Activated CD4-positive, alpha-beta T cell treated with anti-CD3 and anti-CD28 coated beads, Interleukin-10, Interleukin-2, amounts not matched to agents 100 ng/mL and 50 ng/mL, durations not matched to agents 16 hours and 8 hours (primary cell): ENCODE measurements at places on chromosomes 4 and X.
A peak's percentile ranks its signal among the peaks of the same experiment; 100 is the strongest.

DNA sequence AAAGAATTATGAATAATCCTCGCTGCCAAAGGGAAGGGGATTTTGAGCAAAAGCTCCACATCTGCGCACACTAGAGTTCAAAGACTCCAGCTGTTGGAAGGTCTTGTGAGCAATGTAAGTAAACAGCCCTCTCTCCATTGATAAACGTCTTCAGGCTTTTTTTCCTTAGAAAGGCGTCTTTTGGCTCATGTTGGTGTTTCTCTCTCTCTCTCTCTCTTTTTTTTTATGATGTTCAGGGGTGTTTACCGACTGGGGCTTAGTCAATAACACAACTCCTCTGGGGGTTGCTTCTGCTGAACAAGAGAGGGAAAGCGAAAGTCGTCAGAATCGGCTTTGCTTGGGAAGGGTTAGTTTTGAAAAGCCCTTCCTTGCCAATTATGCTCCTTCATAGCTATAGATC is 53.2 kb upstream of the C1QTNF7 start:
- no peak for DNase-seq

GRCh38 chr4:56857601-56858309 is 36.3 kb upstream of the SPINK2 start:
- no peak for DNase-seq

- DNase-seq: peak; percentile 61
Measured at GRCh38 chr4:158809611-158810486, 41.0 kb downstream of the FNIP2 start.

DNA sequence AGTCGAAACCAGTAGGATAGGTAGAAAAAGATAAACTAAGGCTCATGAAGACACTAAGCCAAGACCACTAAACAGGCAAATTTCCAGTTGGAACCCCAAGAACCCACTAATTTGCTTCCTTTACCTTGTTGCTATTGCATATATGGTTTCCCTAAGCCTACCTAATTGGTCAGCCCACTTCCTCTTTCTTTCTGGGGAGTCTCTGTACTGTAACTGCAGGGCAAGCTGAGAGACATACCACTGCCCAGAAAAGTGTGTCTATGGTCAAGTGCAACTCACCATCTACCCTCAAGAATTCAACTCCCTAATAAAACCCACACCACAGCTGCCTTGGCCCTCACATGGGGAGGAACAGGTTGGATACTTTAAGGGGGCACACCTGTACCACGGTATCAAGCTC is 28.6 kb downstream of the IDS start:
- no peak for DNase-seq

GRCh38 chr4:176642472-176642871 is 150.2 kb downstream of the VEGFC start:
- no peak for DNase-seq

DNA sequence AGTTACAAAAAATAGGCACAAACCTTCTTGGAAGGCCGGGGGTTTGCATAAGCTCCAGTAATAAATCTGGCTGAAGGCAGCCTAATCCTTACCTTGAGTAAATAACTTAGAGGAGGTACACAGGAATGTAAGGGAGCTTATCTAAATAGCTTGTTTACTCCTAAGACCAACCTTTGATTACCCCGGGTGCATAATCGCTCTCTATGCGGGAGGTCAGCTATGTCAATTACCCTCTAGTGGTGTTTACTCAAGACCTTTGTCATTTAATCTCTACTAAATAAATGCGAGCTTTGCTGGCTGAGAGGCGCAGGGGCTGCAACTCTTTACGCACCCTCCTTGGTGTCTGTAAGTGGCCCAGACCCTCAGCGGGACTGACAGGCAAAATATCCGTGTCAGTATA is 50.2 kb upstream of the MAP9 start:
- DNase-seq: no peak

DNA sequence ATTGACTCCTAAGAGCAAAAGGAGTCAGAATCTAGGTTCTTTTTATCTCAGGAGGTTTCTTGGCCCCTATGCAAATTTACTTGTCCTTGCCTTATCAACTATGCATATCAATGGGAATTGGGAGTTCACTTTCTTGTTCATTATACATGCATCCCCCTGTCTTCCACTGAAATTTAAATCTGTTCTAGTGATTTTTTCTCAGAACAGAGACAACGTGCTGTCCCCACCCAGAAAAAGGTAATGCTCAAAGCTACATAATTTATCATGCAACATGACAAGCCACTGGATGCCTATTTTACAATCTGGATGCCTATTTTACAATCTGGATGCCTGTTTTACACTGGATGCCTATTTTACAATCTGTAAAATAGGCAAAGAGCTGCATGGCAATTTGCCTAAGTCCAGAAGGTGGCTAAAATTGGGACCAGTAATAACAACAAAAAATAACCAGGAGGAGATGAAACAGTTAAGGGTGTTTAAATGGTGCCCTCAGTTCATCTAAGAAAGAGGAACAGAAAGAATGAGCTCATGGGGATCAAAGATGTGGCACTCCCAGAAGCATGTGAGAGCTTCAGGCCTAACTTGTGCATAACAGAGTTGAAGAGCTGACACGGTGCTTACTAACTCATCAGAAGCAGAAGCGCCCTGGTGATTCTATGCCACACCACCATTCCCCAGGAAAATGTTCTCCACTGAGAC is 537.8 kb upstream of the BOD1L1 start:
- no peak for DNase-seq

- no peak for DNase-seq
Measured at GRCh38 chr4:176840166-176840565, 47.4 kb upstream of the VEGFC start.

- DNase-seq: no peak
Measured at GRCh38 chr4:47598320-47598719, 113.2 kb downstream of the ATP10D start.

GRCh38 chrX:124232523-124233201 is 99.8 kb upstream of the TEX13D start:
- peak; percentile 84 for DNase-seq

GRCh38 chrX:121921258-121921657 is 873.8 kb downstream of the GLUD2 start:
- no peak for DNase-seq

- DNase-seq: no peak
Measured at GRCh38 chrX:140064993-140065392, 99.7 kb upstream of the CXorf66 start.
